Type B pancreatic cell (in vitro differentiated cells): ENCODE measurements at places on chromosomes 2 and 18. TPM values are rescaled to one million over a fixed set of nuclear protein-coding genes. Genes with fewer than 3 reads are reported as not detected.

The FASTKD2 gene
- 32.1 and 33.6 TPM in 2 replicates for total RNA-seq

The IL1RL1 gene
- total RNA-seq: not detected in 2 replicates

The COBLL1 gene
- 28.2 and 32.1 TPM in 2 replicates for total RNA-seq

The FER1L5 gene
- 0.75 TPM in 1 of 2 replicates, not detected in the other for total RNA-seq

The INO80C gene
- 19.7 and 22.6 TPM in 2 replicates for total RNA-seq

The LPIN2 gene
- total RNA-seq: 17.8 and 26.8 TPM in 2 replicates

The ERFE gene
- 0.29 and 3.8 TPM in 2 replicates for total RNA-seq

The RUFY4 gene
- total RNA-seq: not detected in 2 replicates

The DCC gene
- total RNA-seq: 5.4 and 11.6 TPM in 2 replicates
